ENCODE measurements at places on chromosomes 12 and 14. TPM values are rescaled to one million over a fixed set of nuclear protein-coding genes. Genes with fewer than 3 reads are reported as not detected.

Gene KCNMB4
- total RNA-seq = 2.2 TPM

Gene PTPRO
- total RNA-seq = 1.2 TPM

Gene OR4Q3
- total RNA-seq = not detected

DNA sequence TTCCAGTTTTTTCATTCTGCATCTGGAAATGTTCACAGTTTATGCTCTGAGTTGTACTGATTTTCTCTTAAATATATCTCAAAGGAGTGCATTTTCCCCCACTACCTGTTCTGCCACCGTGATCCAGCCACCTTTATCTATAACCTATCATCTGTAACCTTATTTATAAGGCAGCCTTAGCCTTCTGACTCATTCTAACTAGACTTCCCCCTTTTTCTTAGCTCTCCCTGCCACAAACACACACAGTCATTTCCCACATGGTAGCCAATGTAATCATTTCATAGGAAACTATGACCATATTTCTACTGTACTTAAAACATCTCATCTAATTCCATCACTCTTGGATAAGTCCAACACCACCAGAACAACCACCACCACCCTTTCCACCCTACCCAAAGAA is 10.8 kb upstream of the GYS2 start:
- no peak for DNase-seq

- DNase-seq = no peak
These were observed 4.4 kb downstream of the WNT1 start for GRCh38 chr12:48982397-48983080.

- no peak for DNase-seq
These were observed 114.3 kb downstream of the KSR2 start for GRCh38 chr12:117854339-117855012.
